ENCODE measurements at places on chromosomes 7 and 10.

DNA sequence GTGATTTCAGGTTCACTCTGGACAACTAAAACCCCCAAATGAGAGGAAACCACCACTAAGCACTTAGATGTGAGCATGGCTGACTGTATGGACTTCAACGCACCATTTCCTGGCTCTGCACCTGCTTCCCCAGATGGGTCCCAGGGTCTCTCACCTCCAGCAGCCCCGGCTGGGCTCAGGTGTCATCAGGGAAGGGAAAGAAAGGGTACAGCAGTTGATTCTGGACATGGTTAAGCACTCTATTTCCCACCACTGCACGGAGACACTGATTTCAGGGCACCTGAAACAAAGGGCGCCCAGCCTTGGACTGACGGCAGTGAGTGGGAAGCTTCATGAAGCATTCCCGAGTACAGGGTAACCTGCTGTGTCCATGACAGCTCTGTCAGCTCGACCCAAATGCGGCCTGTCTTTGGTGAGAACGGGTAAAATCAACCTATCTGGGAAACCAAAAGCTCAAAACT is 19.0 kb downstream of the FAM53B start:
- no peak for DNase-seq

- no peak for DNase-seq
Observed at GRCh38 chr10:63012623-63013022, 120.5 kb upstream of the NRBF2 start.

- DNase-seq: peak; percentile 58
Observed at GRCh38 chr10:50653142-50653541, 29.4 kb upstream of the SGMS1 start.

DNA sequence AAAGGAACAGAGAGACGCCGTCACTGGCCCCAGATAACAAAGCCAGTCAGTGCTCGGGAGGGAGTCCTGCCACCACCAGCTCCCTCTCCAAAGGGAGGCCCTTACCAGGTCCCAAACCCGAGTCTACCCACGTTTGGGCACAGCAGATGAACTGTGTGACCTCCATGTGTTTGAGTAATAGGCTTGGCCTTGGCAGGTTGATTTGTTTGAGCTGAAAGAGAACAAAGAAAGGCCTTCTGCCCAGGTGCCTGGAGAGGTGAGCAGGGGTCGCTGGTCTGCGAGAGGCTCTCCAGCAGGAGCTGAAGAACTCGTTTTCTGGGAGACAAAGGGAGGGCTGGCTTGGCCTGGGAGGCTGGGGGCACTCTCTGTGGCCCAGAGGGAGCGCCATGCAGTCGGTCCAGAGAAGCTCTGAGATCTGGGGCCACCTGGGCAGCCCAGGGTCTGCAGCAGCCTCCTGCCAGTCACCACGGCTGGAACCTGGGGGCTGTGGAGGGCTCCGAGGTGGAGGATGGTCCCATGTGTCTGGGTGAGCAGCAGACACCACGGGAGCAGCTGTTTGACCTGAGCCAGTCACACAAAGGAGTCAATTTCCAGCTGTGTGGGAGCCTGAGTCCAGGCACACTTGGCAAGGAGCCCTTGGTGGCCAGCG is 99.7 kb downstream of the PAXIP1 start:
- DNase-seq: no peak

GRCh38 chr7:11706666-11707605 is 125.1 kb downstream of the THSD7A start:
- DNase-seq: no peak

DNA sequence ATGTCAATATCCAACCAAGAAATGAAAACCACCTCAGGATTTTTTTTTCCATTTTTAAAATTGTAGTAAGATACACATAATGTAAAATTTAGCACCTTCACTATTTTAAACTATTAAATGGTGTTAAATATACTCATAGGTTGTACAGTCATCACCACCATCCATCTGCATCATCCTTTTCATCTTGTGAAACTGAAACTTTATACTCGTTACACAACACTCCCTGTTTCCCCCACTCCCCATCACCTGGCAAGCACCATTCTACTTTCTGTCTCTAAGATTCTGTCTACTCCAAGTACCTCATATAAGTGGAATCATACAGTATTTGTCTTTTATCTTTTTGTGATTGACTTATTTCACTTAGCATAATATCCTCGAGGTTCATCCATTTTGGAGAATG is 335.2 kb upstream of the NPSR1 start:
- no peak for DNase-seq

DNA sequence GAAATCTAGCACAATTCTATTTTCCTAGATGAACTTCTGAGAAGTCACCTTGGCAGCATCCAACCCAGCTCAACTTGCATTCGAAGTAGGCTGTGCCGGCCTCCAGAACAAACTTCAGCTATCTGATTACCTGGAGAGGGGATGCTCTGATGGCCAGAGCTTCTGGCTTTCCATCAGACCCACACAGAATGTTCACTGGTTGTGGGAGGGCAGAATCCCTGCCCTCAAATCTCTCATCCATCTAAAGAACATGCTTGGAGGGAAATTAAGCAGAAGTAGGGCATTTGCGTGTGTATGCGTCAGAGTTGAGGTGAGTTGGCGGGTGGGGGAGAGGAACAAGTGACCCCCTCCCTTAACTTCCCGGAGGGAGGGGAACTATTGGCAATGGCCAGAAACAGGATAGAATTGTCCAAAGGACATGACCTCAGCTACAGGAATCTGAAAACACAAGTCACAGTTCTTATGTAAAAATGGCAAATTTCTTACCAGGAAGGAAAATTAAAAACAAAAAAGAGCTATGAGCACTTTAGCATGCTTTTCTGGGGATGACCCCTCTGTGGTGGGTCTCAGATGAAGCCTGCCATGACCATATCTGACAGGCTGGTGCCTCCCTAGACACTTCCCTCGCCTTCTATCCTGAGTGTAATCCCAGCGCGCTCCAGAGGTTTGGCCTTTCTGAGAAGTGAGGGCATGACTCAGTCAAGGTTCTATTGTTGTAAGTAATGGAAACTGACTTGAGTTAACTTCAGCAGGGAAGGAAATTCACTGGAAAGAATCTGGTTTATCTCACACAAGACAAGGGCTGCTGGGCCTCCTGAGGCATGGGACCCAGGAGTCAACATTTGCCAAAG is 278.8 kb downstream of the RPS24 start:
- DNase-seq: peak; percentile 49

DNA sequence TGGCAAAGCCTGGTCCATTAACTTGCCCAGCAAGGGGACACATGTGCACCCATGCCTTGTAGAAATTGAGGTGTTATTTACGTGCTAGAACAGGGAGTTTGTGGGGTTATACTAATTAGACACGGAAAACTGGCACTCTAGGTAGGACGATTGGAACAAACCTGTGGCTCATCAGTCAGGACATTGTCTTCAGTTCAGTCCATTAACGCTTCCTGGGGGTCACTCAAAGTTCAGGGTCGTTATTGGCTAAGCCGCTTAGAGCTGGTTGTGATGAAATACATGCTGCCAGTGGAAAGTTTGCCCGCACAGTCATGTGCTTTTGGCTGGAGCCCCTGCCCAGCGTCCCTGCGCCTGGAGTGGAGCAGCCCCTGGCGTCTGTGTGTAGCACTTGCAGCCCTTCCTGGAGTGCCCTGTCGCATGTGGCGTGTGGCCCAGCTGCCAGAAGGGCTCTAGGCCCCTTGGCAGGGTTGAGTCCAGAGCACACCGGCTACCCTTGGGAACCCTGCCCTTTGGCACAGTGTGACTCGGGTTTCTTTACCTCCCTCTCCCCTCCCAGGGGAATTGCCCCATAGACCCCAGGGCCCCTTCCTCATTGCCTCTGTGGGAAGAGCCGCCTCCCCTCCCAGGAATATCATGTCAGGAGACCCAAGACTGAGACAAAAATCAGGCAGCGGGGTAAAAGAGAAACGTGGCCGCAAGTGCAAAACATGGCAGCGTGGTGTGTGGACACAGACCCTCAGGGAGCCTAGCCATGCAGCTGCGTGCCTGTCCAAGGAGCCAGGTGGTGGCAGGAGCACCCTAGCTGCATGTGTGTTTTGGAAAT is 9.8 kb downstream of the ZNF775 start:
- peak; percentile 43 for DNase-seq

DNA sequence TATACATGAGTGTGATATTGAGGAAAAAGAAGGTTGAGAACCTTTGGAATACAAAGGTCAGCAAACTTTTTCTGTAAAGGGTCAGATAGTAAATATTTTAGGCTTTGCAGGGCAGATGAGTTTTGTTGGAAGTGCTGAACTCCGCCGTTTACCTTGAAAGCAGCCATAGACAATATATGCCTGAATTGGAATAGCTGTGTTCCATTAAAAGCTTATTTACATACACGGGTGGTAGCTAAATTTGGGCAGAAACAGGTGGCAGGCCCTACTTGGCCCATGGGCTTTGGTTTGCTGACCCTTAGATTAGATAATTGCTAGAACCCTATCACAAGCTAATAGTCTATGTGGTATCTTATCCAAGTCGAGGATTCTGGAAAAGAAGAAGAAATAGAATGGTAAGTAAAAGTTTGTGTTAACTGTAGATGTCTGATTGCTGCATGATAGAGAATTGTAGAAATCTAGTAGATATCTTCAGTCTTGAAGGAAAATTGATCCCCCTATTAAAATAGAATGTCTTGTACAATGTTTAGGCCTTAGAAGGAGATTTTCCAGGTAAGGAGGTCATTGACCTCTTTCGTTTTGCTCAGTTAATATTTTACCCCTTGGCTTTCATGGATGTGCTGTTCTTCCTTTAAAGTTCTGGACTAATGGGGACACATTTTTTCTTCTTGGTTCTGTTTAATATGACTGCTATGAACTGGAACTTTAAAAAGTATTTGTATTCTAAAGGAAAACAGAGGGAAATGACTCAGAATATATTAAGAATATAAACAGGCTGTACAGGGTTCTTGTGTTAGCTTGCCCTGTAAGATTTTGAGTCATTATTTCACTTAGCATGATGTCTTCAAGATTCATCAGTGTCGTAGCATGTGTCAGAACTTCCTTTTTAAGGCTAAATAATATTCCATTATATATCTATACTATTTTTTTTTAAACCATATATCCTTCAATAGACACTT is 8.0 kb downstream of the RBM33 start:
- DNase-seq: no peak

DNA sequence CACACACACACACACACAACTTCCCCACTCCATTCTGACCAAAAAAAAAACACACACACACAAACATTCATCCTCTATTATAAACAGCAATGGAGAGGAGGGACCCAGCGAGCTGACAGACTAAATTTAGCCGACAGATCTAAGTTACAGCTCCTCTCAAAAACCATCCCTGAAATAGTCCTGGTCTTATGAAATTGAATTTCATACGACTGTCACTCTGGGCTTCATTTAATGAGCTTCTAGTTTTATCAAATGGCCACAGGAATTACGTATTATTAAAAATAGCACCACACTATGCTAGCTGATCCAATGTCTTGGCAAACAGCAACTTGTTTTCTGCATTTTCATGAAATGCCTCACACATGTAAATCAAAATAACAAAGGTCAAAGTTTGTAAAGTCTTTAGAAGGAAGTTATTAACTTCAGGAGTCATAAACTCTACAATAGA is 131.3 kb upstream of the ASAH2 start:
- DNase-seq: no peak
